AML-193 (cell line): ENCODE measurements at places on chromosomes 3 and 15.

- no peak for DNase-seq
These were observed 223.6 kb upstream of the TBL1XR1 start for GRCh38 chr3:177420651-177421480.

GRCh38 chr15:64343841-64344240, 12.1 kb downstream of the CSNK1G1 start:
- no peak for DNase-seq

DNA sequence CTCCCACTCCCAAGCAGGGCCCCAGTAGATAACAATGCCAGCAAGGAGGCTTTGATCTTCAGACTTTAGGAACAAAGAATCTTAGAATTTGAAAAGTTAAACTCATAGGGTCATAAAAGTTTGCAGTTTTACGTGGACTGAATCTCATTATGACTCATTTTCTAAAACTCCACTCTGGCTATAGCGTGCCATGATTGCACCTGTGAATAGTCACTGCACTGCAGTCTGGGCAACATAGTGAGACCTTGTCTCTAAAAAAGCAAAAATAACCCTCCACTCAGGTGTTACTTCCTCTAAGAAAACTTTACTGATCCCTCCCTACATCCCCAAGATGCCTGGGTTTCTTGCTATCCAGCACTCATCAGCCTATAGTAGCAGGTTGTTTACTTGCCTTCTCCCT, 104.5 kb downstream of the IL20RB start:
- DNase-seq: no peak

DNA sequence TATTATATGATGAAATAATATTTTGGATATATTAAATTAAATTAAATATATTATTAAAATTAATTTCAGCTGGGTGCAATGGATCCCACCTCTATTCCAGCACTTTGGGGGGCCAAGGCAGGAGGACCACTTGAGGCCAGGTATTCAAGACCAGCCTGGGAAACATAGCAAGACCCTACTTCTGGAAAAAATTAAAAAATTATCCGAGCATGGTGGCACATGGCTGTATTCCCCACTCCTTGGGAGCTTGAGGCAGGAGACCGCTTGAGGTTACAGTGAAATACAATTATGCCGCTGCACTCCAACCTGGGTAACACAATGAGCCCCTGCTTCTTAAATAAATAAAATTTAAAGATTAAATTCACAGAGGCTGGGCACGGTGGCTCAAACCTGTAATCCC, 61.4 kb downstream of the SH3BP5 start:
- no peak for DNase-seq

DNA sequence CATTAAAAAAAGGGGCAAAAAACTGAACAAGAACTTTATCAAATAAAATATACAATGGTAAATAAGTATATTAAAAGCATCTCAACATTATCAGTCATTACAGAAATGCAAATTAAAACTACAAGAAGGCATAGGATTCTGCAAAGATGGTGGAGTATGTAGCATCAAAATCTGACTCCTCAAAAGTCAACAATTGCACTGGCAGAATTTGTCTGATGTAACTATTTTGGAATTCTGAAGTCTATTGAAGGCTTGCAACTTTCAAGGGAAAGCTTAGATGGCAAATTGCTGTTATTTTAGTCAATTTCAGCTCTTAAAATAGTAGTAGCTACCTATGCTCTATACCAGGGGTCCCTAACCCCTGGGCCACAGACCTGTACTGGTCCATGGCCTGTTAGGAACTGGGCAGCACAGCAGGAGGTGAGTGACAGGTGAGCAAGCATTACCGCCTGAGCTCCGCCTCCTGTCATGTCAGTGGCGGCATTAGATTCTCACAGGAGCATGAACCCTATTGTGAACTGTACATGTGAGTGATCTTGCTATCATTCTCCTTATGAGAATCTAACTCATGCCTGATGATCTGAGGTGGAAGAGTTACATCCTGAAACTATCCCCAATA, 107.6 kb downstream of the TGFBR2 start:
- no peak for DNase-seq

DNA sequence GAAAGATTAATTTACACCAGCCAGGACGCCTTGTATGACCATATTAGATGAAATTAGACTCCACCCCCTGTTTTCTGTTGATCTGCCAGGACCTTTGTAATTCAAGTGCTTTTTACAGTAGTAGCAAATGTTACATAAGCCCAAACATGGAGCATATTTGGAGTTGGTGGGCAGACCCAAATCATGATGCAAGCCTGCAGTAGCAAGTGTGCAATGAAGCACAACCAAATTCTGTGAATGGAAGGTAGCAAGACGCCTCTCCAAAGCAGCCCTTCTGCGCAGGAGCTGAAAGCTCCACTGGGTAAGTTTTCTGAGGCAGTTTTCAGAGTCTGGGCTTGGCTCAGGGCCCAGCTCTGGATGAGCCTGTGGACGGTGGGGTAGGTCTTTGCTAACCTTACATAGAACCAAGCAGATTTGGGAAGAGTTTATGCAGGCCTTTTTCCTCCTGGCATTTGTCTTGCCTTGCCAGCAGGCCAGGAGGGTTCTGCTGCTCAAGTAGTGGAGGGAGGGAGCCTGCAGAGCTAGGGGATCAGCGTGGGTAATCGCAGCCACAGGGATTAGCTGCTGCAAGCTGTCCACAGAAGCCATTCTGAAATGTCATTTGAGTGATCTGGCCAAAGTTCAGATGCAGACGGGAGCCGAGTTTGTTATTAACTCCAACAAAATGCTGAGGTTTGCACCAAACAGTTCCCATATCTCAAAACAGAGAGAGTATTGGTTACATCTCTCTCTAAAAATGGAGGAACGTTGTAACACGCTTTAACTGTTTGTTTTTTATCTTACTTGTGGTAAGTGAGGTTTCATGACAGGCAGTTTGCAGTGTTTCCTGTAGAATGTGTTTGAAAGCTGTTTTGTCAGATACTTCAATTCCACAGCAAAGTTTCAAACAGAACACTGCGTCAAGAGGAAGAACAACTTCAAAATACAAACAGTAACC, 55.4 kb downstream of the PSMD6 start:
- peak; percentile 92 for DNase-seq

- DNase-seq: no peak
These were observed 15.6 kb upstream of the RAP2B start for GRCh38 chr3:153146191-153147053.

DNA sequence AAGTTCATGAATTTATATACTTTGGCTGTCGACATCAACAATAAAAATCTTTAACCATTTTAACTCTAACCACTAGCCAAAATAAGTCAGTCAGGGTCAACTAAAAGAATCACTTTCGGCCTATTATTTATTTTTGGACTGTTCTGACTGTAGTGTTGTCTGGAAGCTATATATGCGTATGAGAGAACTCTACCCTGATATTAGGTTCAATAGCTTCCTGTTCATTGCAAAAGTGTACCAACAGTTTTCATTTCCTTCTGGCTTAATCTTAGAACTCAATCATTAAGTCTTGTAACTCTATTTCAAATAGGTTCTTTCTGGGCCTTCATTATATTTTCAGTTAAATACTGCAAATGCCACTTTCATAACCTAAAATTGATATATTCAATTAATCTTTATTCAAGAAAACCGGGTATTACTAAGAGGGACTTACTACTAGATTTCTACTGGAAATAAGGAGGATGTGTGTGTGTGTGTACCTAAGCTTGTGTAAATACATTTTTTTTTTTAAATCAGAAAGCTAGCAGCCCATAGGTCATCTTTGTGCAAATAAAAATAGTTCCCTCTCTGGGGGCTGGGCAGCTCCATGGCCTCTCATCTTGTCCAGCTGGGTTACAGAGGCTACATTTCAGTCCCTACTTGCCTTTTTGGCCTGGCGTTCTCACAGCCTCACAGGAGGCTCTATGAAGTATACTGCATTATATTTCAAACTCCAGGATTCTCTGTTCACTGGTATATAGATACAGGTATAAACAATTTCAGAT, 5.8 kb downstream of the SERPINI2 start:
- DNase-seq: no peak

DNA sequence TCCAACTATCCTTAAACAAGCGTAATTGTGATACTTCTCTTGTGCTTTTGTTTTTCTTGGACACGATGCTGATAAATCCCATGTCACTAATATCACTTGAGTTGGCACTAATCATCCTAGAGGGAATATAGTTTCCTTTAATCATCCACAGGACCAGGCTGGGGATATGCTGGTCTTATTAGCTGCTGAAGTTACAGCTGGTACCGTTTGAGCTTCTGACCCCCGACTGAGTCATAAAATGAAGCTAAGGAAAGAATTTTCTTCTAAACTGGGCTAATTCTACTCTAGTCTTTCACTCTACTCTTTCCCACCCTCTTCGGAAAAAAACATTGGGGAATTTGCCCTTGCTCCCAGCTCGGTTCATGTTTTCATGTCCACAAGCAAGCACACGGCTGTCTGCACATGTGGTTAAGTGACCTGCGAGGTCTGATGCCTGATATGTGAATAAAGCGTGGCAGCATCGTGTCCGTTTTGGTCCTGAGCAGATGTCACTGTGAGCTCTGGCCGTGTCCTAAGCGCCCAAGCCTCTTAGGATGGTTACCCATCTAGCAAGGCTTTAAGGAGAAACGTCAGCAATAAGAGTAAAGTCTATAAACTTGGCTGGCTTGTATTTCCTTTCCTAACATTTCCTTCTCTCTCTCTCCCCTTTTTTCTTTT, 223.7 kb downstream of the ITPR1 start:
- no peak for DNase-seq

GRCh38 chr15:33616475-33616874, 305.7 kb downstream of the RYR3 start:
- no peak for DNase-seq

- no peak for DNase-seq
These were observed 83.4 kb downstream of the TFDP2 start for GRCh38 chr3:142065932-142066331.

GRCh38 chr3:119322835-119323722, 28.9 kb downstream of the ARHGAP31 start:
- DNase-seq: peak; percentile 93

DNA sequence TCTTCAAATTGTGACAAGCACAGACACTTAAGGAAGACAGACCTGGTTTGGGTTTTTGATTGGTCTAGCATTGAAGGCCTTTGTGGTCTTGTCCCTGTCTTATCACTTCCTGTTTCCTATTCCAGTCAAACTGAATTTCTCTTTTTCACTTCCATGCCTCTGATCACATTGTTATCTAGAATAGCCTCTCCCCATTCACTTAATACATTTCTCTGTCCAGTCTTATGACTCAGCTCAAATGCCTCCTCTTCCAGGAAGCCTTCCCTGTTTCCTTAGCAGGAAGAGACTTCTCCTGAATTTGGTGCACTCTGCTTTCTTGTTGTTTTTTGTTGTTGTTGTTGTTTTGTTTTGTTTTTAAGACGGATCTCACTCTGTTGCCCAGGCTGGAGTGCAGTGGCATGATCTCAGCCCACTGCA, 45.5 kb downstream of the LIMD1 start:
- DNase-seq: peak; percentile 62

- no peak for DNase-seq
These were observed 52.2 kb downstream of the LARS2 start for GRCh38 chr3:45440562-45440961.

GRCh38 chr15:25675396-25675795, 187.7 kb downstream of the ATP10A start:
- no peak for DNase-seq

GRCh38 chr15:81895723-81896122, 150.1 kb downstream of the MEX3B start:
- DNase-seq: no peak

- no peak for DNase-seq
These were observed 124.8 kb downstream of the SST start for GRCh38 chr3:187545366-187545765.

GRCh38 chr15:85941186-85941855, 138.3 kb upstream of the AGBL1 start:
- no peak for DNase-seq

- DNase-seq: no peak
These were observed 1.2 kb downstream of the CLSTN2 start for GRCh38 chr3:139935866-139936817.

DNA sequence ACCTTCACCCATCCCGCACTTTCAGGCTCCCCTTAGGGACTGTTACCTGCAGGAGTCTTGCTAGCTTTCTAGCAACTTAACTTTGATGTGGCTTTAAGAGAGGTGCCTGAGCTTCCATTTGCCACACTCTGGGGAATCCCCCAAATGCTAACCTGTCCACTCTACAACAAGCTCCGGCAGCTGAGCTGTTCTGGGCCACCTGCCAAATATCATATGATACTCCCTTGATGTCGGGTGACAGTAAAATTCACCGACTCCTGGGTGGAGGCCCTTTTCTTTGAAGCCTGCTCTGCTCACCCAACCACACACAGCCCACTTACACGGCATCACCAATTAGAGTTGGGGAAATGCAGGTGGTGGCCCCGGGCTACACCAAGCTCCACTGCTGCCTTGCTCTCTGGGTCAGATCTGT, 38.0 kb upstream of the XCR1 start:
- DNase-seq: no peak

GRCh38 chr3:25821746-25822573, 32.1 kb downstream of the OXSM start:
- DNase-seq: no peak

GRCh38 chr15:63974021-63974420, 72.3 kb downstream of the DAPK2 start:
- no peak for DNase-seq

DNA sequence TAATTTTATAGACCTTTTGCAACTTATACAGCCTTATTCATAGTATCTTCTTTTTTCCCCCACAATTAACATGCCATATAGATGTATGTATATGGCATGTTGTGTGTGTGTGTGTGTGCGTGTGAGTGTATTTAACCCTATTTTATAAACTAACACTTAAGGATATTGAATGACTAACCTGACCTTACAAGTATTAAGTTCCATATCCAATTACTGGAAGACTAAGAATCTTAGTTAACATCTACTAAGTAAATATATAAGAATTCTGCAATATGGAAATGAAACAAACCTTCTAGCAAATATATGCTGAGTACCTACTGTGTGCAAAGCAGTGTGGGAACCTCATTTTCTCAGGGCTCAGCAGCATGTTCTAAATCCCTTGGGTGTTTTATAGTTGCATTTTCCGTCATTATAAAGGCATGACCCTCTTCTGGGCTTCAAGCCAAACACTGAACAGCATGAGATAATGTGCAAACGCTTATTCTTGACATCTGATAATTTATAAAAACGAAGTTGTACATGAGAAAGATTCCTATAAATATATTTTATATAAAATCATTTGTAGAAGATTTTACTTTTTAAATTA, 105.5 kb downstream of the NLGN1 start:
- no peak for DNase-seq

- no peak for DNase-seq
These were observed 5.2 kb upstream of the OCA2 start for GRCh38 chr15:28104326-28104725.

- no peak for DNase-seq
These were observed 98.2 kb downstream of the PLXNA1 start for GRCh38 chr3:127081001-127081720.
